ENCODE measurements at places on chromosomes 12 and 14.

- DNase-seq = no peak
These were observed 123.2 kb downstream of the GXYLT1 start for GRCh38 chr12:42021469-42021868.

GRCh38 chr12:79973801-79974200, 38.9 kb upstream of the PPP1R12A start:
- no peak for DNase-seq

DNA sequence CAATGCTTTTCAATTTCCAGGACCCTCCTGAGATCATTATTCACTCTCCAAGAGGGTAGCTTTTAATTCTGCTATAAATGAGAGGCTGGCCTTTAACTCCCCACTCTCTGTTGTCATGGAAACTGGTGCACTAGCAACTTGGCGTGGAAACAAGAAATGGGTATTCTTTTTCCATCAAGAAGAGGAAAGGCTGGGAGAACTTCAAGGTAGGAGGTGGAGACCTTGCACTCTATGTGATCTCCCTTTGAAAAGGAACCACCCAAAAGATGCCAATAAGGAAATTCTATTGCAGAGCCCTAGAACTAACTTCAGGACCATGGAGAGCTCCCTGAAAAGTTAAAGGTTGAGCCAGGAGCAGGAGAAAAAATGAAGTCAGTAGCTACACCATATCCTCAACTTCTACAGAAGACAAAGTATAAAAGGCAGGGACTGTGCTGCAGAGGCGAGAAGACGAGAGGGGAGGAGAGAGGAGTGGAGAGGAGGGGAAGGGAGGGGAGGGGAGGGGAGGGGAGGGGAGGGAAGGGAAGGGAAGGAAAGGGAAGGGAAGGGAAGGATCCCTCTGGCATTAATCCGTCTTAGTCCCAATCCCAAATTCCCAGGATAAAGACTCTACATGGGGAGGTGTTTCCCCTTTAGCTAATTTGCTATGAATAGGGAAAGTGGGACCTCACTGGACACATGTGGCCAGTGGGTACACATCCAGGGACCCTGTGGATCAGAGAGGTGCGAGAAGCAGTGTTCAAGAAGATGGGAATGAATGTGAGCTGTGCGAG, 46.7 kb upstream of the FICD start:
- DNase-seq = peak; percentile 11

- no peak for DNase-seq
These were observed 51.9 kb downstream of the MAP1LC3B2 start for GRCh38 chr12:116610971-116611541.
